ENCODE measurements at places on chromosomes 16 and 17. TPM values are rescaled to one million over a fixed set of nuclear protein-coding genes. Genes with fewer than 3 reads are reported as not detected.

- H3K27me3 ChIP-seq: no peaks in the 10 kb centered on the region
- H3K4me3 ChIP-seq: no peak overlapping the region
- no peaks in the 10 kb centered on the region for H3K36me3 ChIP-seq
- DNase-seq: no peak
Observed at GRCh38 chr16:85940214-85940613, 41.3 kb downstream of the IRF8 start.

Gene RBBP6
- 35.8 TPM for total RNA-seq

GRCh38 chr16:69741519-69741918 lies 13.2 kb downstream of the NOB1 start:
- H3K36me3 ChIP-seq: peaks cover 29% of the 10 kb centered on the region
- H3K4me3 ChIP-seq: no peak overlapping the region
- DNase-seq: no peak
- no peak overlapping the region for H3K27ac ChIP-seq
- no peaks in the 10 kb centered on the region for H3K27me3 ChIP-seq

GRCh38 chr17:65953316-65954147 lies 238.4 kb downstream of the CEP112 start:
- H3K36me3 ChIP-seq: no peaks in the 10 kb centered on the region
- H3K27me3 ChIP-seq: no peaks in the 10 kb centered on the region
- H3K4me3 ChIP-seq: no peak overlapping the region
- no peaks in the 10 kb centered on the region for H3K4me1 ChIP-seq
- H3K27ac ChIP-seq: no peak overlapping the region

Gene KLHL10
- 0.17 TPM for total RNA-seq

Gene RNF222
- not detected for total RNA-seq

Gene ACSM2A
- total RNA-seq: 1,049 TPM

DNA sequence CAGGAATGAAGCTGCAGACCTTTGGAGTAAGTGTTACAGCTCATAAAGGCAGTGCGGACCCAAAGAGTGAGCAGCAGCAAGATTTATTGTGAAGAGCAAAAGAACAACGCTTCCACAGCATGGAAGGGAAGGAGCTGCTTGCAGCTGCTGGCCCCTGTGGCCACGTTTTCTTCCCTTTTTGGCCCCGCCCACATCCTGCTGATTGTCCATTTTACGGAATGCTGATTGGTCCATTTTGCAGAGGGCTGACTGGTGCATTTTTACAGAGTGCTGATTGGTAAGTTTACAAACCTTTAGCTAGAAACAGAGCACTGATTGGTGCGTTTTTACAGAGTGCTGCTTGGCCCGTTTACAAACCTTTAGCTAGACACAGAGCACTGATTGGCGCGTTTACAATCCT lies 841.5 kb downstream of the CDH11 start:
- H3K36me3 ChIP-seq: no peaks in the 10 kb centered on the region
- H3K27me3 ChIP-seq: no peaks in the 10 kb centered on the region
- no peaks in the 10 kb centered on the region for H3K4me1 ChIP-seq
- no peak overlapping the region for H3K4me3 ChIP-seq
- no peak overlapping the region for H3K27ac ChIP-seq

Gene EVI2B
- 2.8 TPM for total RNA-seq

GRCh38 chr16:70694088-70694867 lies 8.4 kb upstream of the MTSS2 start:
- no peak for DNase-seq
- H3K4me1 ChIP-seq: peaks cover 11% of the 10 kb centered on the region
- no peaks in the 10 kb centered on the region for H3K36me3 ChIP-seq
- H3K4me3 ChIP-seq: no peak overlapping the region
- H3K27ac ChIP-seq: no peak overlapping the region
- no peaks in the 10 kb centered on the region for H3K27me3 ChIP-seq

Gene C16orf82
- total RNA-seq: not detected

Gene PYY
- total RNA-seq: not detected

Gene PTGES3L
- 0.08 TPM for total RNA-seq

GRCh38 chr17:32287804-32288511 lies 22.3 kb downstream of the RHBDL3 start:
- no peaks in the 10 kb centered on the region for H3K4me1 ChIP-seq
- no peak overlapping the region for H3K4me3 ChIP-seq
- no peaks in the 10 kb centered on the region for H3K36me3 ChIP-seq
- DNase-seq: no peak
- H3K27ac ChIP-seq: no peak overlapping the region
- no peaks in the 10 kb centered on the region for H3K27me3 ChIP-seq

DNA sequence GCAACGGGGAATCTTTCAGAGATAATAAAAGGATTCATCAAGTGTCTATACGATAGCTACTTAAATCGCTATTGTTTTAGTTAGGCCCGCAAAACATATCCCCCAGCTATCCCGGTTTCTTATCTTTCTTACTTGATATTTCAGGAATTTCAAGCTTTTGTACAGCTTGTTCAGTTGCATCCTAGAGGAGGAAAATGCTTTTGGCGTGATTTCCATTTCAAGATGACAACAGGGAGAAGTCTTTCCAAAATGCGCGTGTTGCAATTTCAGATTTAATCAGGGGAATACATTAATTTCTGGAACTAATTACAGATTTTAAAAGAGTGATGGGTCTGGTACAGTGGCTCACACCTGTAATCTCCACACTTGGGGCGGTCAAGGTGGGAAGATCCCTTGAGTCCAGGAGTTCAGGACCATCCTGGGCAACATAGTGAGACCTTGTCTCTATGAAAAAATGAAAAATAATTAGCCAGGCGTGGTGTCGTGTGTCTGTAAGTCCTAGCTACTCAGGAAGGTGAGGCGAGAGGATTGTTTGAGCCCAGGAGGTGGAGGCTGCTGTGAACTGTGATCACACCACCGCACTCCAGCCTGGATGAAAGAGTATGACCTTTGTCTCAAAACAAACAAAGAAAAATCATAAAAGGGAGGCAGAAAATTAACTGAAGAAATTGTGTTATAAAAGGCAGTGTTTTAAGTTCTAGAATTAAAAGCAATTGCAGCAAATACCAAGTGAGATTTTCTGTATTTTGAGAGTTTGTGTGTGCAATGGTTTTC lies 546.1 kb downstream of the MAF start:
- no peak overlapping the region for H3K27ac ChIP-seq
- DNase-seq: no peak
- H3K4me1 ChIP-seq: no peaks in the 10 kb centered on the region
- H3K36me3 ChIP-seq: no peaks in the 10 kb centered on the region
- no peak overlapping the region for H3K4me3 ChIP-seq

DNA sequence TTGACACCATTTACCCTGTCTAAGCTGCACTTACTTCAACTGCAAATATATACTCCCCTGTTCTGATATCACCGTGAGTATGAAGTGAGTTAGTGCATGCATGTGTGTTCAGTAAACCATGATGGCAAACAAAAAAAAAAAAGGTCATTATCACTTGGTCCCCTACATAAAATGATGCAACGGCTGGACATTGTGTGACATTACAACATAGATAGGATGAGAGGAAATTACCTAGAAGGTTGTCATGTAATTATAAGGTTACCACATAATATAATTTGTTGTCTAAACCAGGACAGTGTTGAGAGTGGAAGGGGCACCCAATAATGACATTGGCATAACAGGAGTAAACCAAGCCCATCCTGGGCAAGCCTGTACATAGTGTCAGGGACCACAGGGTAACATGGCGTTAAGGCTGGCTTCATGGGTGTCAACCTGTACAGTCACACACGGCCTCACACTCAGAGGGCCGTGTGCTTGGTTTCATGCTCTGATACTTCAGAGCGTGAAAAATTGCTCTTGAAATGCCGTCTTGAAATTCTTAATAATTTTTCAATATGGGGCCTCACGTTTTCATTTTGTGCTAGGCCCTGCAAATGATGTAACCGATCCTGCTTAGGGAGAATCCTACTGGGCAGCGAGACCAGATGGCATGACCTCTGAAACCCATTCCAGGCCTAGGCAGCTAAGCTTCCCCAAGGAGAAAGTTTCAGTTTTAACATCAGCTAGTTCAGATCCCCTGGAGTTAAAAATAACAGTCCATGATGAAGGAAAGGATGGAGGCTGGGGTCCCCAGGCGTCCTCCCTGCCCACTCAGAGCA lies 106.1 kb downstream of the AXIN2 start:
- H3K4me1 ChIP-seq: no peaks in the 10 kb centered on the region
- no peak for DNase-seq
- H3K4me3 ChIP-seq: no peak overlapping the region
- H3K27me3 ChIP-seq: no peaks in the 10 kb centered on the region

DNA sequence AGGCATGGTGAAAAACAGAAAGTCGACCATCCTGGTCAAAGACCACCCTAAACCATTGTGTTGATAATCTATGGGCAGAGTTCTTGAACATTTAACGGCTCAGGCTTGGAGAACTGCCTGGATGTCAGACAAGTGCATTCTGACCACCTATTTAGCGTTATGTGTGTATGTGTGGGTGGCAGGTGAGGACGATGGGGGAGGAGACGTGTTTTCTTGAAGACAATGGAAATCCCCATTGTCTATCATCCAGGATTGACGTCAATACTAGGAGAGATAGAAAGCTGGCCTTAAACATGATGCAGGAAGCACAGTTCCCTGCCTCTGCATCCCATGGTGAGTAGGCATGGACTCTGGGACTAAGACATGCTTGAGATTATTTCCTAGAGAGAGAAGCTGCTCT lies 157.4 kb upstream of the MAF start:
- no peaks in the 10 kb centered on the region for H3K27me3 ChIP-seq
- H3K27ac ChIP-seq: no peak overlapping the region
- no peaks in the 10 kb centered on the region for H3K4me1 ChIP-seq
- H3K4me3 ChIP-seq: no peak overlapping the region

Gene TRPV3
- total RNA-seq: 0.19 TPM

Gene KRT35
- total RNA-seq: not detected

DNA sequence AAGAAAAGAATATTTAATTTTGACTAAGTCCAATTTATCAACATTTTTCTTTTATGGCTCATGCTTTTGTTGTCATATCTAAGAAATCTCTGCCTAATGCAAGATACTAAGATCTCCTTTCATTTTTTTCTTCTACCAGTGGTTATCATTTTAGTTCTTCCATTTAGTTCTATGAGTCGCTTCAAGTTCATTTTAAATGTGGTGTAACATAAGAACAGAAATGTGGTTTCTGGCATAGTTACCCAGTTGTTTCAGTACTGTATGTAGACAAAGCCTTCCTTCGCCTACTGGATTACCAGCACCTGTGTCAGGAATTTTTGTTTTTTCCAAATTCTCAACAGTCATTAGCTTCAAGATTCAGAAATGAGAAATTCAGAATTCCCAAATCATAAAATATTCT lies 175.7 kb downstream of the PARN start:
- no peaks in the 10 kb centered on the region for H3K4me1 ChIP-seq
- no peak for DNase-seq
- H3K27me3 ChIP-seq: no peaks in the 10 kb centered on the region
- H3K36me3 ChIP-seq: no peaks in the 10 kb centered on the region
- H3K27ac ChIP-seq: no peak overlapping the region

DNA sequence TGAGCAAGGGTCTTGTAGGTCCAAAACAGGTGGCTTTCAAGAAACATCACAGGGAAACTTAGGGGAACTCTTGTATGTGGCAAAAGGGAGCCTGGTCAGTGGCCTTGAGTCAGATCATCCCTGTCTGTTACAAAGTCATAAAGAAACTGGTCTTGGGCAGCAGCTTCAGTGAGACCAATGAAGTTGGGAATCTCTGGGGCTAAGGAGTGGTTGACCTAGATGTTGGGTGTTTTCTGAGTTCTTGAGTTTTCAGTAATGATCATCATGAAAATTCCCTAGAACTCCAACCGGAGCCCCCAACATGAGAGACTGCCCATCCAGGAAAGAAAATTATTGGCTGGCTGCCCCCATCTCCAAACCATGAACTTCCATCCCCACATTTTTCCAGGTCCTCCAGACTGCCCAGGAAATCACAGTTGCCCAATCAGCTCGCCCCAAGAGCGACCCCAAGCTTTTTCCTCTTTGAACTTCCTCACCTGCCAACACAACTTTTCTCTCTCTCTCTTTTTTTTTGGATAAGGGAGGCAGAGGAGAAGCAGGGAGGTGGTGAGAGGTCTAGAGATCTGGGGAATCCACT lies 3.9 kb downstream of the CCR7 start:
- no peak overlapping the region for H3K4me3 ChIP-seq
- no peaks in the 10 kb centered on the region for H3K27me3 ChIP-seq

Gene ALDH3A2
- total RNA-seq: 165 TPM

- DNase-seq: no peak
- H3K36me3 ChIP-seq: no peaks in the 10 kb centered on the region
- no peaks in the 10 kb centered on the region for H3K27me3 ChIP-seq
- no peak overlapping the region for H3K27ac ChIP-seq
- H3K4me1 ChIP-seq: no peaks in the 10 kb centered on the region
- H3K4me3 ChIP-seq: no peak overlapping the region
Observed at GRCh38 chr16:25580041-25580440, 111.7 kb upstream of the HS3ST4 start.

GRCh38 chr16:60091071-60091470 lies 1357.0 kb upstream of the GOT2 start:
- H3K36me3 ChIP-seq: no peaks in the 10 kb centered on the region
- no peak overlapping the region for H3K4me3 ChIP-seq
- H3K27me3 ChIP-seq: no peaks in the 10 kb centered on the region
- H3K27ac ChIP-seq: no peak overlapping the region

DNA sequence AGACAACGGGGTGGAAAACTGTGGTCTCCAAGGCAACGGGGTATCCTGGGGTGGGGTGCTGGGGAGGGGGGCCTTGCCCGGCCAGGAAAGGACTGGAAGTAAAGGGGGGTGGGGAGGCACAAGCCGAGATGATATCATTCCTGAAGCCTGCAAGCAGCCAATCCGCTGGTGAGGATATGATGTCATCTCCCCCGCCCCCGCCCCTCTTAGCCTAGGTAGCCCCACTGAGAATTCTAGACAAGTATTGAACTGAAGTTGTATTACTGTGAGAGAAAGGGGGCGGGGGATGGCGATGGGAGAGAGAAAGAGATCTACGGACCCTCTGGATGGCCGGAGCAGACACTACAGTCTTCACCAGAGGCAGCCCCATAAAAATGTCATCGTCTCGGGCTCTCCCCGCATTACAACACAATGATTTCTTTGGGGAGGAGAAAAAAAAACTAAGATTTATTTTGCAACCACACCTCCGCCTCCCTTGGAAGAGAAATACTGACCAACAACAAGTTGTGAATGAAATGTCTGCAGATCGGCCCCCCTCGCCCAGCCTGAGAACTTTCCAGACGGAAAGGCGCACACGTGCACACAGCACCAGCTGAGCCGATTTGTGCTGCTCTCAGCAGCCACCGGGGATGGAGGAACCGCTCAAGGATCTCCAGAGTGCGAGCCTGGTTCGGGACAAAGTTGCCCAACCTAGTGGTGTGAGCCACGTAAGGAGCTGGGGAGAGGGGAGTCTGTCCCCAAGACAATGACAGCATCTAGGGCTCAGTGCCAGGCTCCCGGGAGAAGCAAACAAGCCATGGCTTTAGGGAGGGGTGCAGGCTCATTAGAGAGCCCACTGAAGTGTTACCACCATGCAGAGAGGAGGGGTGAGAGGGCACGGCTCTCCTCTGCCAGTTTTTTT lies 222.1 kb downstream of the SOX9 start:
- H3K27me3 ChIP-seq: no peaks in the 10 kb centered on the region
- no peak overlapping the region for H3K27ac ChIP-seq
- H3K36me3 ChIP-seq: no peaks in the 10 kb centered on the region
- no peak overlapping the region for H3K4me3 ChIP-seq
- no peak for DNase-seq
- H3K4me1 ChIP-seq: no peaks in the 10 kb centered on the region

Gene MYH3
- total RNA-seq: 2.0 TPM

Gene TAC4
- not detected for total RNA-seq

Measured in liver (tissue), 10 donors.